ENCODE measurements at places on chromosomes 4 and X.

DNA sequence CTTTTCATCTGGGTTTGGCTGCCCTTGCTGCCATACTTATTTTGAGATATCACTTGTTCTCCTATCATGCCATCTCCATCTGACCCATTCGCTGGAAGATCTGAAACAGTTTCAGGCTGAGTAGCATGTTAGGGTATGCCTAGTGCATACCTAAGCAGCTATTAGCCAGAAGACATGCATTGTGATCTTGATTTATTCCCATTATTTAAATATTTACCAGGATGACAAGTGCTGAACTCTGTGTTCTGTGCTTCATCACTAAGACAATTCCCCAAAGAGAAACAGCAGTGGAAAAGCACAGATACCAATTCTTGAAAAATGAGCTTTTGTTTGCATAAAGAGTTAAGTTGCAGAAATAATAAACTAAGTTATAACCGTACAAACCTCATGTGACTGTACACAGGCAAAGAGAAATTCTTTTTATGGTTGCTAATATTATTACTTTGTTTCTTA is 271.0 kb upstream of the ARSJ start:
- DNase-seq = no peak

DNA sequence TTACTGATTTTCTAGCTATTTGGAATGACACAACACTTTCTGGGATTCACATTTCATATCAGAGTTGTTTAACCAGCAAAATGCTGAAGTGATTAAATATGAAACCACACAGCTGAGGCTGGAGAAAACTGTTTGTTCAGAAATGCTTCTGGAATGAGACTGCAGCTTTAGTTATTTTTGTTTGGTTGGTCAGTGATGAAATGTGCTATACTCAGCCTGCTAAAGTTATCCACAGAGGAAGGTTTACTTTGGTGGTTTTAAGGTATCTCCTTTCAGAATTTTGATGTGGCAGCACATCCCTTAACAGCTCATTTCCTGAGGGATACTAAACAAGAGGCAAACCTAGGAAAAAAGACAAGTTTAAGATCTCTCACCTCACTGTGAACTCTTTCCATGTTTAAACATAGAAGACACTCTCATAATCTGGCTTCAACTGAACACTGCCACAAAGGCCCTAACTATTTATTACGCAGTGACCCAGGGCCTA is 106.6 kb upstream of the PDE5A start:
- DNase-seq = peak; percentile 93

DNA sequence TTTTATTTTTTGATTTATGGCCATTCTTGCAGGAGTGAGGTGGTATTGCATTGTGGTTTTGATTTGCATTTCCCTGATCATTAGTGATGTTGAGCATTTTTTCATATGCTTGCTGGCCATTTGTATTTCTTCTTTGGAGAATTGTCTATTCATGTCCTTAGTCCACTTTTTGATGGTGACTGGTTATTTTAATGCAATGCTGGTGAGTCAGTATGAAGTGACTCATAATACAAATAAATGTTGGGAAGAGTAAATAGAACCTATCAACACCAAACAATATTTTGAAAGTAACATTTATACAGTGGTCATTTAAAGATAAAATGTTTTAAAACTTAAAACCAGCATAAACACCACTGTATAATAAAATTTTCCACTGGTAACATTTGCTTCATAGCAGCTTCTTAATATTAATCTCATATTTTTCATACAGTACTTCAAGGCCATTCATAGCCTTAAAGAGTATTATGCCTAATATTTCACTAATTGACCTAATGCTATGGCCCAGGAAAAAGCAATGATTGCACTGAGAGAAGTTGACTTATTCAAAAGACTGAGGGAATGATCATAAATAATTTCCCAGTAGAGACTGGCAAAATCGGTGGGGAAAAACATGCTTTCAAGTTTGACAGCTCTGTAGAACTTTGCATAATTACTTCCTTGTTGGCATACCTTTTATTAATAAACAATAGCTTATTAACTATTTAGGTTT is 33.9 kb downstream of the CASK start:
- no peak for DNase-seq

DNA sequence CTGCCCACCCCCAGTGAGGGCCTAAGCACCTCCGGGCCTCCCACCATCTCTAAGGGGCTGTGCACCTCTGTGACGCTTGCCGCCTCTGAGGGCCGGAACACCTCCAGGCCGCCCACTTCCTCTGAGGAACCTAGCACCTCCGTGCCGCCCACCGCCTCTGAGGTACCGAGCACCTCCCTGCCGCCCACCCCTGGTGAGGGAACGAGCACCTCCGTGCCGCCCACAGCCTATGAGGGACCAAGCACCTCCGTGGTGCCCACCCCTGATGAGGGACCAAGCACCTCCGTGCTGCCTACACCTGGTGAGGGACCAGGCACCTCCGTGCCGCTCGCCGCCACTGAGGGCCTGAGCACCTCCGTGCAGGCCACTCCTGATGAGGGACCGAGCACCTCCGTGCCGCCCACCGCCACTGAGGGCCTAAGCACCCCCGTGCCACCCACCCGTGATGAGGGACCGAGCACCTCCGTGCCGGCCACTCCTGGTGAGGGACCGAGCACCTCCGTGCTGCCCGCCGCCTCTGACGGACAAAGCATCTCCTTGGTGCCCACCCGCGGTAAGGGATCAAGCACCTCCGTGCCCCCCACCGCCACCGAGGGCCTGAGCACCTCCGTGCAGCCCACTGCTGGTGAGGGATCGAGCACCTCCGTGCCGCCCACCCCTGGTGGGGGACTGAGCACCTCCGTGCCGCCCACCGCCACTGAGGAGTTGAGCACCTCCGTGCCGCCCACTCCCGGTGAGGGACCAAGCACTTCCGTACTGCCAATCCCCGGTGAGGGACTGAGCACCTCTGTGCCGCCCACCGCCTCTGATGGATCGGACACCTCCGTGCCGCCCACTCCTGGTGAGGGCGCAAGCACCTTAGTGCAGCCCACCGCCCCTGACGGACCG is 977 bp downstream of the MAGEE1 start:
- DNase-seq = no peak

DNA sequence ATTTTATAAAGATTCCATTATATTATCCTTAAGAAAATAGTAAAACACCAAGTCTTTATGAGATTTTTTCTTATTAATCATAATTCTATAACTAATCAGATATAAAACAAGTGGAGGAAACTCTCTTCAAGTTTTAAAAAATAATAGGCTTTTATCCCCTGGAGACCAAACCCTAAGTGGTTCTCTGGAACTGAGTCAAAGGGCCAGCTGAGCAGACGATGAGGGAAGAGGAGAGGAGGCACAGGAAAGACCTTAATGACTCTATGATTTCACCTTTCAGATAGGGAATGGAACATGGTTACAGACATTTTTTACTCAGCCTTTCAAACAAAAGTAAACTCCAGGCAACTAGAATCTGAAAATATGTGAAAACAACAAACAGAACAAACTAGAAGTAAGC is 201.8 kb downstream of the SLC39A8 start:
- no peak for DNase-seq

GRCh38 chr4:101954975-101955678 is 164.6 kb downstream of the BANK1 start:
- no peak for DNase-seq

GRCh38 chrX:71182871-71183270 is 38.2 kb downstream of the NLGN3 start:
- no peak for DNase-seq

DNA sequence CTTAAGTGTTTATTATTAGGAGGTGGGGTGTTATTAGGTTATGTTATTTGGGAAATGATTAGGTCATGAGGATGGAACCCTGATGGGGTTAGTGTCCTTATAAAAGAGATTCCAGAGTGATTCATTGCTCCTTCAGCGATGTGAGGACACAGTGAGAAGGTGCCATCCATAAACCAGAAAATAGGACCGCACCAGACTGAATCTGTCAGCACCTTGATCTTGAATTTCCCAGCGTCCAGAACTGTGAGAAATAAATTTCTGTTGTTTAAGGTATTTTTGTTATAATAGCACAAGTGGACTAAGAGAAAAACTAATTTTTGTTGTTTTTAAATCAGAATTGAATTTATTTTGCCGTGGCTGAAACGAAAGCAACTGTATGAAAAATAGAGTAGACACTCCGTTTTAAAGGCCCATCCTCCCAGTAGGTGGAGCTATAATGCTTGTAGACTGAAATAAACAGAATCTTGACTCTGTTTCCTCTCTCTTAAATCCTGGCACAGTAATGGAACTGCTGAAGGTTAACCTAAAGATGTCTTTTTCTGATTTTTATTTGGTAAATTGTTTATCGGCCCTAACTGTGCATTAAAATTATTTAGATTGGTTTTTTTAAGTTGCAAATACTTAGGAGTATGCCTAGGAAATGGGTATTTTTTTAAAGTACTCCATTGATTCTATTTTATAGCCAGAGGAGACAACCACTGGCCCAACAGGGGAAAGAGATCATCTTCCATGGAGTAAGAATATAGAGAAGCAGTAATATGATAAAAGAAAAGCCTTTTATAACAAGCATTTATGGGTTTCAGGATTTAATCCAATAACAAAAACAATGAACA is 133.2 kb upstream of the ADAMTS3 start:
- DNase-seq = peak; percentile 4

- no peak for DNase-seq
Measured at GRCh38 chr4:75673959-75674328, 733 bp upstream of the G3BP2 start.

- no peak for DNase-seq
Measured at GRCh38 chrX:18793601-18794089, 86.2 kb downstream of the PPEF1 start.

DNA sequence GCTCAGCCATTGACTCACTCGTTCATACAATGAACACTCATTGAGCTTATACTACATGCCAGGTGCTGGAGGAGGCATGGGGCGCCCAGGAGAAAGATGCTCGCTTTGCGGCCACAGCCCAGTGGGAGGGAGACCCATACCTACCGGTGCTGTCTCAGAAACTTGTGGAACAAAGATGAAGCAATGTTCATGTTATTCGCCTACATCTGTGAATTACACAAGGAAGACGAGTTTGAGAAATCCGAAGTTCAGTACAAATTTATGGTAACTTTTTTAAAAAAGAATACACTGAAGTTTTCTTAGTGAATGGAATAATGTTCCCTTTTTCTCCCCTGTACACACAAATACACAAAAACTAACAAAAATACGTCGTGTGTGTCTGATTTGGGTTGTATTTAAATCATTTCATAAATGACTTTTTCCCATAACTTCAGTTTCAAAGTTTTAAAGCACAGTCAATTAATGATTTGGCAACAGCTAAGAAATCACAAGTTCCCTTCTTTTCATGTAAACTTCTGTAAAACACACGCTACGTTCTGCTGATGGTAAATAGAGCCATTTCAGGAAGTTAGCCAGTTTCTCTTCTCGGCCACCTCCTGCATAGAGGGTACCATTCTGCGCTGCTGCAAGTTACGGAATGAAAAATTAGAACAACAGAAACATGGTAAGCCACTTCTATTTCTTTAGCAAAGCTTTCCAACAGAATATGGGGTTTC is at the start of gene TLR8:
TSS of gene TLR8 (plus strand) at position 575 of the 716 bp plus-strand sequence. CDS start at position 662, 87 bp downstream.
- DNase-seq = no peak

DNA sequence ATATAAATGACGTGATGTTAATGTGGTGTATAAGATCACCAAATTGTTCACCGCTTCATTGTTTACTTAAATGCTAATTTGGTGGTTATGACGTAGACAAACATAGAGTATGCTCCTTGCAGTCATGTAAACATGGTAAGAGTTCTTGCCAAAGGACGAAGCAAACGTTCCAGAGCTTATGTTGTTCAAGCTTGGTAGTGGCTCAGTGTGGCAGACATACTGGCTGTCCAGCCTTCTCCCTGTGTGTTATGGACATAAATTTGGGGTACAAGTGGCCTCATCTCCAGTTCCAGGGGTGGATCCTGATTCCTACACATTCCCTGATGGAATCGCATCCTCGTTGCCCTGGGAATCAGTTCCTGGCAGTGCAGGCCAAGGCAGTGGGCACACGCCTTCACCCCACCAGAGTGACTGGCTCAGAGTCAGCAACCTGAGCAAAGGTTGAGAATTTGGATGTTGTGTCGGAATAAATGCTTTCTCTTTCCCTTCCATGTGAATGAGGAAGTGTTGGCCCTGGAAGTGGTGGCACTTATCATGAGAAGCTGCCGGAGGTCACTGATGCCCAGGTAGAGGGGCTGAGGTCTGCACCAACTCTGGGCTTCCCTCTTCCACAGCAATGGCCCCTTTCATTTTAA is 25.4 kb downstream of the F11 start:
- no peak for DNase-seq

- peak; percentile 40 for DNase-seq
Measured at GRCh38 chr4:15234116-15234855, 193.5 kb upstream of the C1QTNF7 start.

- no peak for DNase-seq
Measured at GRCh38 chrX:29661290-29661689, 554.1 kb upstream of the MAGEB2 start.

DNA sequence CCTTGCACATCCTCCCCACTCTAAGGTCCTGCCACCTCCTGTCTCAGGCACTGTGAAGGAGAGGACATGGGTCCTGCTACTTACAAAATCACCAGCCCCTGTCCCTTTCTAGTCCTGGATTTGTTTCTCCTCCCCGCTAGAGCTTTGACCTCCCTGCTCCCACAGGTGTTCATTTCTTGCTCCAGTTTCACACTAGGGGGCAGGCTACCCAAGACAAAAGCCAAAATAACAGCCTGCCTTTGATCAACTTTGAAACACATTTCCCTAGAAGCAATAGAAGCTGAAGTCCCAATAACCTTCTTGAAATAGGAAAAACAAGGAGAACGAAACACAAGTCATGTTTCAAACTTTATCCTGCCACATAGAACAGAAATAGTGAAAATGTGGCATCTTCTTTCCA is 164.4 kb downstream of the QDPR start:
- DNase-seq = no peak

DNA sequence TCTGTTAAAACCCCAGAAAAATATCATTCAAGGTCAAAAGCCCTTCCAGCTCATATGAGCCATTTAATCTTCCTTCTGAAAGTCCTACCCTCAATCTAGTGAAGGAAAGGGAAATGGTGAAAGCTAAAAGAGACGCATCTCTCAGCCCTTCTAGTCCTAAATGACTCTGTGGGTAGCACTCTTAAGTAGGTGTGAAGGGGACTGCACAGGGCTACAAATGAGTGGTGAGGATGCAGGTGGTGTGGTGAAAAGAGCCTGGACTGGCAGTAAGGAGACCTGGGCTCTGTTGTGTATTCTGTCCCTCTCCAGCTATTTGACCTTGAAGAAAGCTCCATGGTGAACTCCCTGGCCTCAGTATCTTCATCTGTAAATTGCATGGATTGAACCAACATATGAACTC is 671.8 kb upstream of the DIPK2B start:
- DNase-seq = no peak

All from AG04449 (cell line).